Colonic mucosa (tissue), 4 donors: ENCODE measurements at places on chromosomes 6 and 20. TPM values are rescaled to one million over a fixed set of nuclear protein-coding genes. Genes with fewer than 3 reads are reported as not detected.

Gene GHRH
- not detected for total RNA-seq

Gene MCM9
- 18.5 TPM for total RNA-seq

Gene SH3BGRL2
- 95.4 TPM for total RNA-seq

Gene ARFGEF3
- 23.8 TPM for total RNA-seq

Gene HTR1B
- total RNA-seq = 0.19 TPM

Gene MRAP2
- total RNA-seq = 7.3 TPM
